ENCODE measurements at places on chromosomes 16 and 17.

GRCh38 chr17:11928436-11928835, 68.8 kb downstream of the ZNF18 start:
- no peak for DNase-seq

GRCh38 chr16:14458576-14458975, 171.5 kb downstream of the PARN start:
- DNase-seq = peak; percentile 69

DNA sequence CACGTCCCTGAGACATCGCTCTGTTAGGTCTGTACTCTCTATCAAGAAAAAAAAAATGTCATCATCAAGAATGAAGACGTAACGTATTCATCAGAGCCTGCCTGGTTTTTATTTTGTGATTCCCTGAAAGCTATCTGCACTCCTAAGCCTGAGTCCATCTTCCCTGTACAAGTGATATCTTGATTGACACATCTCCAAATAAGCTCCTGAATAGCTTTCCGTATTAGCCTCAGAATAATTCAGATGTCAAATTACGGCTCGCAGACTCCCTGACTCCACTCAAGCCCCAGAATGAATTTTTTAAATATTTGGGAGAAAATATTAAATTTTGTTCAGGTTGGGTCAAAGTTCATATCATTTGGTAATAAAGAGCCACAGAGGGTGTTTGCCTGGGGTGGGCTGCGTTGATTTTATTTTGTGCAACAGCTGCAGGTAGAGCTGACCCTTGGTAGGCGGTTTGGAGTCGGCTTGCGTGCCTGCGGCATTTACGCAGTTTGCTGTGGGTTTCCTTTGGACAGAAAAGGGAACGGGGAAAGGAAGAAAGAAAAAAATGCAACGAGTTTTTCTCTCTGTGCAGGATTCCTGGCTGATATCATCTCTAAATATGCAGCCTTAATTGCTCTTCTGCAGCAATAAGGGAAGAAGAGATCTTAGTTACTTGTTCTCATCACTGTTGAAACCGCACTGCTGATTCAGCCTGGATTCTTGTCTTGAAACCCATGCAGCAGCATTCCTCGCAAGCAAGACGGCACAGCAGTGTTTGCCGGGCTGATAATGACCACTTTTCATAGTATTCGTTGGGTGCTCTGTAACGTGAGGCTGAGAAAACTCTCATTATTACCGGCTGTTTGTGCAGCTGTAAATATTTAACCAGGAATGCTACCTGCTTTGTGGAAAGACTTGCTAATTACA, 114.7 kb downstream of the IRX3 start:
- DNase-seq = no peak

DNA sequence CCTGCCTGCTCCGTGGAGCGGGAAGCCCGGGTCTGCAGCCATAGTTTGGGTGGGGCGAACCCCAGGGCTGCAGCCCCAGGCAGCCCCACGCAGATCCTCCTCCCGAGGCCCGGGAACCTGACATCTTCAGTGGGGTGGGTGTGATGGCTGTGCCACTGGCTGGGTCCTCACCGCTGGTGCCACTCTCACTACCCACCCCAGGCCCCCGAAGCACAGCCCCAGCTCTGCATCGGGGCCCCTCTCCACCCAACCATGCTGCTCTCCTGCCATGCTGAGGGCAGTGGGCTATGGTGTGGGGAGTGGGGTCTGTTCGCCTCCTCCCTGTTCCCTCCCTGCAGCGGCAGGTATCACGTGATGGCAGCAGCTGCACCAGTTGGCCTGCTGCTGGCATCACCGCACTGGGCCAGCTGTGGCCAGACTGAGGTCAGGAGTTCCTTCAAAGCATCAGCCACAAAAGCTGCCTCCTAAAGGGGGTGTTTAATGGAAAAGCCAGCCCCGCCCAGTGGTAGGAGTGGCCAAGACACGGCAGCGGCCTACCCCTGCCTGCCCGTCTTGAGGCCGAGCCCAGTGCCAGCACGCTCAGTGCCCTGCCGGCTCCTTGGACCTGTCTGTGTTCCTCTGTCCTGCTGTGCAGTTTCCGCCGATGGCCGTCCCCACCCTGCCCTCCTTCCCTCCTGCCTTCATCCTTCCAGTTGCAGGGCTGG, 10.8 kb downstream of the KCTD5 start:
- peak; percentile 85 for DNase-seq

GRCh38 chr16:12228602-12229499, 252.3 kb downstream of the SNX29 start:
- peak; percentile 77 for DNase-seq

All from H7 (cell line).